ENCODE measurements at places on chromosomes 7 and 10.

- no peak for DNase-seq
These were observed 64.1 kb downstream of the PTPRZ1 start for GRCh38 chr7:121936951-121937623.

DNA sequence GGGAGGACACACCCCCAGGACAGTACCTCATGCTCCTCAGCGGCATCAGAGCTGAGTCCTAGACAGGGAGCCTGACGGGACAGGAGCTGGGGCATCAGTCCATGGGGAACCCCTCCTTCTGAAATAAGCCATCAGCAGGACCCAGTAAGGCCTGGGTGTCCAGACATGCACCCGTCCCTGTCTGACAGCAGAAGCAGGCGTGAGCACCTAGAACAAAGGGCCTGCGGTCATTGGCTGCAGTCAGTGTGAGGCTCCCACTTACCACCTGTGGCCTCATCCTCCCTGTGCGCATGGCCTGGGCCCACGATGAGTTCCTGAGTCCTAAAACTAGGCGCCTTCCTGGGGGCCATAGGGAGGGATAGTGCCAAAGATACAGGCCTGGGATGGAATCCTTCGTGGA, 484.7 kb downstream of the PTPRN2 start:
- DNase-seq: no peak

- DNase-seq: no peak
These were observed 42.5 kb upstream of the AHR start for GRCh38 chr7:17255926-17256325.

DNA sequence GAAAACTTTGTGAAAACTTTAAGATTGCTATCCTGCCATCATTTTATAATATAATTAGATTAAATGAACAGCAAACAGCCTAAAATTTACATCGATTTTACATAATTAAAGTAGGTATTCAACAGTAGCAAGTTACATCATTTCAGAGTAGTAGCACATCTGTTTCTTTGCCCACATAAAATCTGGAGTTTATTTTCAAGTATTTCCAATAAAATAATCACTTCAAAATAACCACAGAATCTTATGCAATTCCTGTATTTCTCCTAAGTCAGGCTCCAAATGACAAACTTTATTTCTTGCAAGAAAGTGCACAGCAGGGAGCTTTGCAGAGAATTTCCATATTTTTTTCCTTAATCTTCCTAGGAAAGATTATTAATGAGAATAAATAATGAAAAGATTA, 82.6 kb downstream of the CUBN start:
- no peak for DNase-seq

GRCh38 chr7:75938921-75939320, 24.0 kb downstream of the POR start:
- DNase-seq: no peak

- DNase-seq: no peak
These were observed 309.2 kb downstream of the GFRA1 start for GRCh38 chr10:115963848-115964247.

DNA sequence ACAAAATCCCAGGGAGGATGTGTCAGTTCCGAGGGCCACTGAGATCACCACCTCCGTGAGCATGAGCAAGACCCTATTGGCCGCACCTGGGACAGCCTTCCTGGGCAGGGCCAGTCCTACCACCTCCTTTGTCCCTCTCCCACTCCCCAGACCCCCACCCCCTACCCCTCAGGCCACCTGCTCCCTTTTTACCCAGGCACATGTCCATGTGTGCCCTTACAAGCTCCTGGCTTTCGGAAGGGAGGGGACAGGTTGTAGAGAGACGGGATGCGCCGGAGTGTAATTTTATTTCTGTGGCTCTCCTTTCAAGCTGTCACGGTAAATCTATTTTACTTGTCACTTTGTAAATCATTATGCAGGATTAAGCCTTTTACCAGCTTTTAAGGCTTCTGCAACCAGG, 20.9 kb downstream of the ZMIZ1 start:
- no peak for DNase-seq

Data from HuH-7 (cell line).